ENCODE measurements at places on chromosomes 2 and 18. TPM values are rescaled to one million over a fixed set of nuclear protein-coding genes. Genes with fewer than 3 reads are reported as not detected.

DLGAP1 gene
- 0.07 TPM for total RNA-seq

- peak; percentile 29 for DNase-seq
- no peaks in the 10 kb centered on the region for H3K36me3 ChIP-seq
- no peak overlapping the region for H3K27ac ChIP-seq
- no peak overlapping the region for H3K4me3 ChIP-seq
- H3K27me3 ChIP-seq: no peaks in the 10 kb centered on the region
Measured at GRCh38 chr18:46281185-46282176, 177.3 kb downstream of the HAUS1 start.

SP5 gene
- not detected for total RNA-seq

DNA sequence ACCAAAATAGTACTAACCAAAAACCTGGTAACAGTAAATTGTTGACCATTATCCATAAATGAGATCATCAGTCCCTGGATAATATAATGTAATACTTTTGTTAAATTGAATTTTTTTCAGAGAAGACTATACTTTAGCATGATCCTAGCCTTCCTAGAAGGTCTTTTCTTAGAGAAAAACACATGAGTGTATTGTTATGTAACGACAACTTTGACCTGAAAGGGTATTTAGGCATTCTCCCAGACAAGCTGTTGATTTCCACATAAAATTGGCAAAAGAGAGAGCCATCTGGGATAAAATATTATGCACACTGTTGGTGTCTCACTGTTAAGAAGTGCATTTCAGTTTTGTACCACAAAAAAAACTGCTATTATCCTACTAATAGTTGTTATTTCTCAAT, 120.0 kb upstream of the MAPRE2 start:
- H3K27me3 ChIP-seq: no peaks in the 10 kb centered on the region
- no peak for DNase-seq
- H3K4me1 ChIP-seq: no peaks in the 10 kb centered on the region

TGFA gene
- 0.35 TPM for total RNA-seq

Measured in CD8-positive, alpha-beta memory T cell (primary cell).